AG10803 (cell line): ENCODE measurements at places on chromosomes 5 and 9.

DNA sequence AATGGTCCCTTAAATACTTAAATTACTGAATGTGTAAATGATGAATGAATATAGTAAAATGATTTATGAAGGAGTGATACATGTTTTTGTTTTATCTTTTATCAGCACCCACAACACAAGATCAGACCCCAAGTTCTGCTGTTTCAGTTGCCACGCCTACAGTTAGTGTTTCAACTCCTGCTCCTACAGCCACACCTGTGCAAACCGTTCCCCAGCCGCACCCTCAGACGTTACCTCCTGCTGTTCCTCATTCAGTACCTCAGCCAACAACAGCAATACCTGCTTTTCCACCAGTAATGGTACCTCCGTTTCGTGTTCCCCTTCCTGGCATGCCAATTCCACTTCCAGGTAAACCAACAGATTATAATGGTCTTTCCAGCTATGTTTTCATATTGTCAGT lies 16.3 kb downstream of the TCERG1 start:
- no peak for DNase-seq

- DNase-seq: peak; percentile 24
These were observed 3.0 kb downstream of the NFIL3 start for GRCh38 chr9:91420501-91421127.

- no peak for DNase-seq
These were observed 81.7 kb downstream of the GNAQ start for GRCh38 chr9:77949751-77950436.

- peak; percentile 23 for DNase-seq
These were observed 2.6 kb upstream of the SMIM23 start for GRCh38 chr5:171783051-171783450.

- no peak for DNase-seq
These were observed at the start of gene FGF10 for GRCh38 chr5:44389090-44389822. TSS of gene FGF10 (minus strand) at chr5:44389420. CDS start at chr5:44388682, 738 bp downstream.

DNA sequence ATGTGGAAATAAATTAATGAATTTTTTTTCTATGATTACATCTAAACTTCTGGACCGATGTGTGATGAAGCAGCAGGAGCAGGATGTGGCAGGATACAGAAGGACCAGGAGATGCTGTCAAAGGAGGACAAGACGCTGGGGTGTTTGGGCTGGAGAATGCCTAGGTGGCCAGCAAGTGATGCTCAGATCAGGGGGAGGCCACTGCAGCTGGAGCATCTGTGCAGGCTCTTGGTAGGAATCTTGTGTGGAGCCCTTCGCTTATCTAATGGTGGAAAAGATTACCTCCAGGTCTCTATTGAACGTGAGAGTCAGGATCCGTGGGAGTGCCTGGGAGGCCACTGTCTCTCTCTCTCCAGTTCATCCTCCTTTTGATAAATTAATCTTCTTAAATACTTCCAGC lies 79.8 kb downstream of the MRPL36 start:
- DNase-seq: no peak

DNA sequence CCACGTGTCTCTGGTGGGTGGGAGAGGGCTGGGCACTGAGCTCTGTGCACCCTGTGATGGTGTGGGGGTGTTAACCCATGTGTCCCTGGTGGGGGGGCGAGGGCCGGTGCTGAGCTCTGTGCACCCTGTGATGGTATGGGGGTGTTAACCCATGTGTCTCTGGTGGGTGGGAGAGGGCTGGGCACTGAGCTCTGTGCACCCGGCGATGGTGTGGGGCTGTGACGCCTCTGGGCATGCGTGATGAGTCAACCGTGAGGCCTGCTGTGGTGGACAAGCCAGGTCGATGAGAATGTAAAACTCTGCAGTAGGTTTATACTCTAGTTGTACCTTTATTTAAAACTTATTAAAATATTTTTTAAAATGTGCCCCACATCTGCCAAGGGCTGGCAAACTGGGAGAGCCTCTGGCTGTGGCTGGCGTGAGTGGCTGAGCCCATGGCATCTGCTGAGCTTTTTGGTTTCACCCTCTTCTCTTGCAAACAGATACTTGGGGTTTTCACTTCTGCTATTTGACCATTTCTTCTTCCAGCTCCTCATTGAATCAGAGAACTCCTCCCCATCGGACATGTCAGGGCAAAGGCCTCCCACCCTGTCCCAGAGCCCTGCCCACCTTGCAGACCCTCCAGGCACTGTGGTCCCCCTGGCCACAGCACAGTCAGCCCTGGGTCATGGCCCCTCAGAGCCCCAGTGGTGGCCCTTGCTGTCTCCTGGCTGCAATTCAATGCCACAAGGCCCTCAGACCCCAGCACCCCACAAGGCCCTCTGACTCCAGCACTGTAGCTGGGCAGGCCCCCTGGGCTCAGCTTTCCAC lies 18.5 kb upstream of the EXOC3 start:
- DNase-seq: peak; percentile 52

DNA sequence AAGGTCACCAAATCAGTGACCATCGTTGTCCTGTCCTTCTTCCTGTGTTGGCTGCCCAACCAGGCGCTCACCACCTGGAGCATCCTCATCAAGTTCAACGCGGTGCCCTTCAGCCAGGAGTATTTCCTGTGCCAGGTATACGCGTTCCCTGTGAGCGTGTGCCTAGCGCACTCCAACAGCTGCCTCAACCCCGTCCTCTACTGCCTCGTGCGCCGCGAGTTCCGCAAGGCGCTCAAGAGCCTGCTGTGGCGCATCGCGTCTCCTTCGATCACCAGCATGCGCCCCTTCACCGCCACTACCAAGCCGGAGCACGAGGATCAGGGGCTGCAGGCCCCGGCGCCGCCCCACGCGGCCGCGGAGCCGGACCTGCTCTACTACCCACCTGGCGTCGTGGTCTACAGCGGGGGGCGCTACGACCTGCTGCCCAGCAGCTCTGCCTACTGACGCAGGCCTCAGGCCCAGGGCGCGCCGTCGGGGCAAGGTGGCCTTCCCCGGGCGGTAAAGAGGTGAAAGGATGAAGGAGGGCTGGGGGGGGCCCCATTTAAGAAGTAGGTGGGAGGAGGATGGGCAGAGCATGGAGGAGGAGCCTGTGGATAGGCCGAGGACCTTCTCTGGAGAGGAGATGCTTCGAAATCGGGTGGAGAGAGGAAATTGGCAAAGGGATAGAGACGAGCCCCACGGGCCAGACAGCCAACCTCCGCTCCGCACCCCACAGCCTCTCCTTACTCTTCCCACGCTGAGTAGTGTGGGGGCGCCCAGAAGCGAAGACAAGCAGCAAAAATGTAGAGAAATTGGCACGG lies 1.7 kb downstream of the RXFP3 start:
- DNase-seq: no peak

GRCh38 chr5:174281855-174282254 lies 236.3 kb downstream of the NSG2 start:
- DNase-seq: no peak

DNA sequence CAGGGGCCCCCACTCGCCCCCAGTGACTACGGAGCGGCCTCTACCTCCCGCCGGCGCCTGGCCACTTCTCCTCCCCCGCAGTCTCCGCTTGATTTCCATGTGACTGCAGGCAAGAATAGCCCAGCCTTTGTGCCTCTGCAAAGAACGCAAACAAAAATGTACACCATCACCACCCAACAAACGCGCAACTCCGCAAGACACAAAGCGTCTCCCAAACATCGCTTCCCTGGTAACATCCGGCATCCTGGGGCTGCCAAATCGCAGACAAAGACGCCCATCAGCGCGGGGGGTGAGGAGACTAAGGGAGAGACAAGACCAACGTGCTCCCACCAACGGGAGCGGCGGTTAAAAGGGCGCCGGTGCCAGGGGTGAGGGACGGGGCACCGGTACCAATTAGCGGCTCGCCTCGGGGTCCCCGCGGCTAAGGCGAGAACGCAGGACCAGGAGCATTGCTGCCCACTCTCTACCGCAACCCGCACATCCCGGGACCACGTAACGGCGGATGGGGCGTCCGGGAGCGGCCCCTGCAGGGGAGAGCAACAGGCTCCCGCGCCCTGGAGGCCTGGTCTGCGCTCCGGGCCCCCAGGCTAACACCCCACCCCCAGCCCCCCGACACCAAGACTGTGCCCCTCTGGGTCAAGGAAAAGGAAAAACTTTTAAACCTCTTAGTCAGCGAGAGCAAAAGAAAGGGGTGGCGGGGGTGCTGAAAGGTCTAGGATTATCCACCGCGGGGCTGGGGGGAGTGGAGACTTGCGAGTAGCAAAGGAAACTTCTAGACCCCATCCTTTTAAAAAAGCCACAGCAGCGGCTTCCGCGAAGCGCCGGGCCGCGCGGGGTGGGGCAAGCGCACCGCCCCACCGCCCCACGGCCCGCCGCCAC lies 885 bp downstream of the MPDZ start:
- DNase-seq: peak; percentile 82

DNA sequence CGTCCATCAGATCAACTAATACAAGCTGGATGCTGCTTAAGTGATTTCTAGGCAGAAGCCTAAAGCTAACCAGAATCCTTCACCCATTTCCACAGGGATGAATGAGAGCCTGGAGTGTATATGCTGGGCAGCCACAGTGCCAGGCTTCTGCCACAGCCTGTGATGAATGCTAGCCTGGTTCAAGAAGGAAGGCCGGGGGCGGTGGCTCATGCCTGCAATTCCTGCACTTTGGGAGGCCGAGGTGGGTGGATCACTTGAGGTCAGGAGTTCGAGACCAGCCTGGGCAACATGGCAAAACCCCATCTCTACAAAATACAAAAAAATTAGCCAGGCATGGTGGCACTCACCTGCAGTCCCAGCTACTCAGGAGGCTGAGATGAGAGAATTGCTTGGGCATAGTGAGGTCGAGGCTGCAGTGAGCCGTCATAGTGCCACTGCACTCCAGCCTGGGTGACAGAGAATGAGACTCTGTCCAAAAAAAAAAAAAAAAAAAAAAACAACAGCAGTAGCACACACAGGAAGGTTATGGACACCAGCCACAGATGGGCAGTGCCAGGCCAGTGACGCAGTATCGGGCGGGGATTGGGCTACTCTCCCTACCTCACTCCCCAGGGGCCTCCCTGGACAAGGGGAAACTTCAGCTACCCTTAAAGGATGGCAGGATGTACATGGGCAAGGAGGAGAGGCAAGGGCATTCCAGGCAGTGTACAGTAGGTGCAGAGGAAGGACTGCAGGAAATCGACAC lies 23.1 kb upstream of the HMCN2 start:
- no peak for DNase-seq

DNA sequence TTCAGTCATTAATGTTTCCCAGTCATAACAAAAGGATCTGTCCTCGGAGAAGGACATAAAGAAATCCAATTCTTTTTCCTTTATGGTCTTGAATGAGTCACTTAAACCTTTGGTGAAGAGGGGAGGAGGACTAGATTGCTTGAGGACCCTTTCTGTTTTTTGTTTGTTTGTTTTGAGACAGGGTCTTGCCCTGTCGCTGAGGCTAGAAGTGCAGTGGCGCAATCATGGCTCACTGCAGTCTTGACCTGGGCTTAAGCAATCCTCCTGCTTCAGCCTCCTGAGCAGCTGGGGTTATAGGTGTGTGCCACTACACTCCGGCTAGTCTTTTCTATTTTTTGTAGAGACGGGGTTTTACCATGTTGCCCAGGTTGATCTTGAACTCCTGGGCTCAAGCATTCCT lies 12.3 kb downstream of the TIGD6 start:
- no peak for DNase-seq

- peak; percentile 69 for DNase-seq
These were observed 28.3 kb upstream of the NIPAL4 start for GRCh38 chr5:157431544-157432200.

GRCh38 chr5:149206524-149207141 lies 65.0 kb upstream of the AFAP1L1 start:
- no peak for DNase-seq

DNA sequence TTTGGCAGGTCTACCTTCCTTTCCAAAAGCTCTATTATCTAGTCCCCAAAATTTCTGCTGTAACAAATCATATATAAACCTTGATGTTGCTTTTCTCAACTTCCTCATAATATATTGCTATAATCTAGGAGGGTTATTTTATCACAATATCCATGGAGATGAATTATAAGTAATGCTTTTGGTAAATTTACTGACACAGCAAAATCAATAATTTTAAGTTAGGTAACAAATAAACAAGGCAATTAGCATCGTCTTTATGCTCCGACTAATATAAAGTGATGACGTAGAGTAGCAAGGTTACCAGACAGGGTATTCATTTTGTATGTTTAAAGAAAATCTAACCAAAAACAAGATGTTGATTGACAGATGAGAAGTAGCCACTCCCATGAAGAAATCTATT lies 132.3 kb upstream of the ST8SIA4 start:
- DNase-seq: no peak

DNA sequence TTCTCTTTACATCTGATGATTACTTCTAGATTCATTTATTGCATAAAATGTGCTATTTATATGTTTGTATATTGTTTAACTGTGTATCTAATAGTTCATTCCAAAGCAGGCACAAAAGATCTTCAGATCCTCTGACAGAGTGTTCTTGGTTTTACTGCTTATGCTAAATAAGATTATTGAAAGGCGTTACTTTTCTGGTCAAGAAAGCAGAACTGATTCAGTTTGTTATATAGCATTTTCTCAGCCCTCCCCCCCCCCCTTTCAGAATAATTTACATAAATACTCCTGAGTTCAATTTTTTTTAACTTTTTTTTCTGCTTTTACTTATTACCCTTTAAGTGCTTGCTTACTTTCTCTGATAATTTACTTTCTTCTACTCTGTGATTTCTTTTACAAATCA lies 15.4 kb downstream of the CDC42SE2 start:
- no peak for DNase-seq

GRCh38 chr9:135980926-135981630 lies 19.9 kb upstream of the UBAC1 start:
- no peak for DNase-seq

DNA sequence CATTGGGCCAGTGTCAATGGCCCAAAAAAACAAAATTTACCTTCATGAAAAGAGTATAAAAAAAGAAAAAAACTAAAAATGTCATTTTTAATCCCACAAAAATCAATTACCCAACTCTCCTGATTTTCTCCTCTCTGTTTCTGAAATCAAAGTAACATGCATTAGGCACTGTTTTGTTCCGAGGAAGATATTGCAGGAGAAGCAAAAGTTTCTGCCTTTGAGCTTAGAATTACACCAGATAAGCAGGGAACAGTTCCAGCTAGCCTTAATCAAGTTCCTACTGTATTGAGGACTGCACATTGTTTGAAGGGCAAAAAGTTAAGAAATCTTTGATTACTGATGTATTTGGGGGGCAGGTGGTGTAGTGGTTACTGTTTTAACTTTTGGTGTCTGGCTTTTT lies 1.1 kb upstream of the PRKAA1 start:
- peak; percentile 8 for DNase-seq

DNA sequence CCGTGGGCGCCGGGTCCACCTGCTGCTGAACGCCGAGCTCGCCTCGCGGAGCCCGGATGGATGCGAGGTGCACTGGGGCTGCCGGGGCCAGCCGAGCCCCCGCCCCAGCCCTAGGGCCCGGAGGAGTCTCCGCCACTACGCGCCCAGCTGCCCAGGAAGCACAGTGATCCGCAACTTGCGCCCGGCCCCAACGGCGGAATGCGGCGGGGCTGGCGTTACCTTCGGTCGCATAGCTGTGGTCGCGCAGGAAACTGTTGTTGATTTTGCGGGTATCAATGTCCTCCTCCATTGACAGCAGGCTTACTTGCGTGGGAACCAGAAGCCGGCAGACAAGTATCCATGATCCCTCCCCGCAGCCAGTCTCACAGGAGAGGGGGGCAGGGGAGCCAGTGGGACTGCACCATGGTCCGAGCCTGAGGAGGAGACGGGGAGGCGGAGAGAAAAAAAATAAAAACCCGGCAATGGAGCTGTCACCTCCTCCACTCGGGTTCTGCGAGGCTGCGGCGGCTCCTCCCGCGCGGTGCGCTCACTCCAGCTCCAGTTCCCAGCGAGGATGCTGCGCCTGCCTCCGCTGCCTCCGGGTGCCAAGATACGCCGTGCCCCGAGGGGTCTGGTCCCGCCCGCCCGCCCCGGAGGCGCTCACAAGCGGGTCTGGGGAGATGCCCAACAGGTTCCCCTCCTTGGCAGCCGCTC lies 628 bp downstream of the PPP2R2B start:
- peak; percentile 2 for DNase-seq
